Activated CD4-positive, alpha-beta T cell treated with anti-CD3 and anti-CD28 coated beads, Interleukin-2, Interleukin-6, amounts not matched to agents 100 ng/mL and 50 ng/mL, durations not matched to agents 16 hours and 8 hours (primary cell): ENCODE measurements at places on chromosomes 4 and X.

GRCh38 chr4:38323141-38323641, 340.8 kb upstream of the KLF3 start:
- peak; percentile 44 for DNase-seq

GRCh38 chr4:69518538-69519198, 23.0 kb upstream of the UGT2B4 start:
- no peak for DNase-seq

- DNase-seq = no peak
Measured at GRCh38 chr4:20289782-20290181, 38.1 kb downstream of the SLIT2 start.

DNA sequence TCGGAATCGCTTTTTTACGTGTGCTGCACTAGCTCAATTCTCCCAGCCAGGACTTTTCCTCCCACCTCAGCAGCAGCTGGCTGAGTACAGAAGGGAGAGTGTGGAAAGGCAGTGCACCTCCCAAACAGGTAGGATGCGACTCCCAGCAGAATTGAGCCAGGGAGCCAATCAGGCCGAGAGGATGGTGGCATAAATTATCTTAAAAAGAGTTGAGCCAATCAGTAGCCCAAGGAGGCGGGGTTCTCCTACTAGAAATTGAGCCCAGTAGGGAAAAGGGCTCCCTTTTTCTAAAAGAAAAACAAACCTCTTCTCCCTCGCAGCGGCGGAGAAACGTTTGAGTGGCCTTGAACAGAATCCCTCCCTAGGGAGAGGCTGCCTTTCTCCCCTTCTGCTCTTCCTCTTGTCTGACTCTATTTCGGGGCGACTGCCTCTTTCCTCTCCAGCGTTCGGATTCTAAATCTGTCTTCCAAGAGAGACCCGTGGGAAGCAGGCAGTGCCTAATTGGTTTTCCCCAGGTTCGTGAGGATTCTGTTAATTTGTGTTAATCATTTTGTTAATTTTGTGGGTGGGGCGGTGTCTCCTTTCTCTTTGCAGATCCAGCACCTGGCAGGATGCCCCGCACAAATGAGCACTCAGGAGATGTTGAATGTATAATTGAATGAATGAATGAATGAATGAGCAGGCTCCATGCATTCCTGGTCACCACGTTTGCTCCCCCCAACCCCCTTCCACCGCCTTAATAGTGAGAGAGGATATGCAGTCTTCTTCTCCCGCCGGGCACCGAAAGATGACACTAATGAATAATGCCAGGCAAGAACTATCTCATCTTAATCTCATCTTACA, at the start of gene GABRG1:
TSS of gene GABRG1 (minus strand) at position 142 of the 843 bp plus-strand sequence. CDS start at position 1, 141 bp downstream.
- DNase-seq = no peak

DNA sequence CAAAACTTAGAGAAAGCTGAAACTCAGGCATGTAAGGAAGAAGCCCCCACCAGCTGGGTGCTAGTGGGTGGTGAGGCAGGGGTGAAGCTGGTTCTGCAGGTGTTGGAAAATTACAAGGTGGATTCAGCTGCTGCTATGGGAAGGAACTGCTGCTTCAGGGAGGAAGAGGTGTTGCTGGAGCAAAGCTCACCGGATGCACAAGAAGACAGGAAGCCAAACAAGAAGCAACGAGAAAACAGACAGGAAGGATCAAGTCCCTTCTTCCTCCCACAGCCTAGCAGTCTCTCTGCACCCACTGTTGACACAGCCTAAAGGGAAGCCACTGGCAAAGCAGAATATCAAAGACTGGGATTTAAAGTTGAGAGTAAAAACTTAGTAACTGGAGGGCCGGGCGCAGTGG, 100.2 kb upstream of the JADE1 start:
- DNase-seq = peak; percentile 13

DNA sequence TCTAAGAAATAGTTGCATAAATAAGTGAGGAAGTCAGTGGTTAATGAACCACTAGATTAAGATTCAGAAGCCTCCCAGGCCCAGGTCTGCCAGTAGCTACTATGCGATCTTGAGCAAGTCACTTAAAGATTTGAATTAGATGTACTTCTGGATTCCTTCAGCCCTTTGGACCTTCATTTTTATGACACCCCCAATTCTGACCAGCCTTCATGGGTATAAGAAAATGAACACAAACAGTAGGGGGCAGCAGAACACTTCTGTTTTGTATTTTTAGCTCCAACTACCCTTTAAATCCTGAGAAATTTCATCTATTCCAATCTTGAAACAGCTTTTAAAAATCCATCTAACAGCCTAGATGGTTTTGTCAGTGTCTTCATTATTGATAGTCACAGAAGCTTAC, 19.0 kb downstream of the TMEM47 start:
- DNase-seq = peak; percentile 20

DNA sequence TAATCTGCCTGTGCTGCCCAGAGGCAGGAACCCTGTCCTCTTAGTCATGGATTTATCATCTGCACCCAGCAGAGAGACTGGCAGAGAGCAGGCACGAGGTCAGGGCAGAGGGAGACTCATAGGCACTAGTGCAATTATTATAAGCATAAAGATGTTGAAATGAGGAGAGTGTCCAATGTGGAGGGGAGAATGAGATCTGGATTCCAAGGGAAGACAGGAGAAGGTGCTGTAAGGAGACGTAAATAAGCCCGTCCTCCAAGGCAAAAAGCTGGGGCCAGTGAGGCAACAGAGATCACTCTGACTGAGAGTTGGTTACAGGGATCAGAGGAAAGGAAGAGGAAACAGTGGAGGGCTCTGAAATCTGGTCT, 406.2 kb downstream of the MAPK10 start:
- no peak for DNase-seq

- DNase-seq = no peak
Measured at GRCh38 chr4:17085416-17085815, 187.0 kb upstream of the LDB2 start.

DNA sequence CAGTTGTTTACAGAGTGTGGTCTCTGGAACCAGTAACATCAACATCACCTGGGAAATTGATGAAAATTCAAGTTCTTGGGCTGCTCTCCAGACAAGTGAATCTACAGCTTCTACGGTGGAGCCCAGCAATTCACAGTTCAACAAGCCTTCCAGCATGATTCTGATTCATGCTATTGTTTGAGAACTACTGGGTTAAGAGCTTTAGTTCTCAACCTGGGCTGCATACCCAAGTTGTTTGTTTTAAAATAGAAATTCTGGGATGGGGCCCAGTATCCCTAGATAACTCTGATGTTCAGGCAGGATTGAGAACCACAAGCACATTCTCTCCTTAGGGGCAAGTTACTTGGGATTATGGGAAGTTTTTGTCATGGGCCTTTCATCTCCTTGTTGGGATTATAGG, 37.9 kb upstream of the PGK1 start:
- DNase-seq = no peak

- DNase-seq = peak; percentile 37
Measured at GRCh38 chrX:37926700-37927099, 79.3 kb upstream of the DYNLT3 start.

DNA sequence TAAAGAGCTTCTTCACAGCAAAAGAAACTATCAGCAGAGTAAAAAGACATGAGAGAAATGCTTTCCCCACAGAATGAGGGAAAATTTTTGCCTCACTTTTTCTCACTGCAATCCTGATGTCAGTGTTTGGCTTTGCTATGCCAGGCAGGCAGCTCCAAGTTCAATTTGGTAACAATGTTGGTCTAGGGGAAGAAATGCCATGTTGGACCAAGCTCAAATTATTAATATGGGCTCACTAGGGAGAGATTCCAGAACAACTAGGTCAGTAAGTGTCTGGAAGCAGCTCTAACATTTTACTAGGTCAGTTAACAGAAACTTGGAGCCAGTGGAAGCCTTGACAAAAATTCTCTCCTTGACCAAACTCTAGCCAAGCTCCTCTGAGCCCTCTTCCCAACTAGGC, 95.4 kb downstream of the NAF1 start:
- DNase-seq = no peak

DNA sequence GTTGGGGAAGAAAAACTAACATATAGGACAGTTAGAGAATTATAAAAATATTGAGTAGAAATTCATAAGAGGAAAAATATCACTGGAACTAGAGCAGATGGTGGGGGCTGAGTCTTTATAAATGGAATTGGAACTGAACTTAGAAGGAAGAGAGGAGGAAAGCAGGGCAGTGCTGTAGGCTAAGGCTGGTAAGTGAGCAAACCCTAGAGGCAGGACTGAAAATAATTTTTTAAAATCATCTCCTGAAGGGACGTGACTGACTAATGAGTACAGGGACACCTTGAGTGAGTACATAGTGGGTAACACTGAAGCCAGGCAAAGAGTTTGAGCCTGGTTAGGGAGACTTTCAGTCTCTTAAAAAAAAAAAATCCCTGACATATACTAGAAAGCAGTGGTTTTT, 63.3 kb downstream of the GALNT7 start:
- DNase-seq = no peak

DNA sequence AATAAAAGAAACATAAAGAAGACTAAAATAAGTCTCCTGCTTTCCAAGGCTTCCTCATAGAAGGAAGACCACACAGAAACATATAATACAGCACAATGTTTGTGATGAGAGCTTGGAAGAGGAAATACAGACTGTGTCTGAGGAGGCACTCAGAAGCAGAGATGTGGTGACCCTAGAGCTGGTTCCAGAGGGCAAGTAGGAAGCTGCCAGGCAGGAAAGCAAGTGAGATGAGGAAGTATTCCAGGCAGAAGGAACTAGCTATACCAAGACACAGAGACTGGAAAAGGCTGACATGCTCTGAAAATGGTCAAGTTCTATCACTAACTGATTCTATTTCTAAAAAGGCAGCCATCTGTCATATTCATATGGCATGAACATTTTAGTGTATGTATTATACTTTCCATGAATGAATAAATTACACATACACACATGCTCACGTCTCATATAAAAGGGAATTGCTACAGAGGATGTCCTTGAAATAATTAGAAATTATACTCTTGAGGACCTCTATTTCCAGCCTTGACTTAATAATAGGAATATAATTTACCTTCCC, 16.6 kb upstream of the HSFX2 start:
- no peak for DNase-seq

DNA sequence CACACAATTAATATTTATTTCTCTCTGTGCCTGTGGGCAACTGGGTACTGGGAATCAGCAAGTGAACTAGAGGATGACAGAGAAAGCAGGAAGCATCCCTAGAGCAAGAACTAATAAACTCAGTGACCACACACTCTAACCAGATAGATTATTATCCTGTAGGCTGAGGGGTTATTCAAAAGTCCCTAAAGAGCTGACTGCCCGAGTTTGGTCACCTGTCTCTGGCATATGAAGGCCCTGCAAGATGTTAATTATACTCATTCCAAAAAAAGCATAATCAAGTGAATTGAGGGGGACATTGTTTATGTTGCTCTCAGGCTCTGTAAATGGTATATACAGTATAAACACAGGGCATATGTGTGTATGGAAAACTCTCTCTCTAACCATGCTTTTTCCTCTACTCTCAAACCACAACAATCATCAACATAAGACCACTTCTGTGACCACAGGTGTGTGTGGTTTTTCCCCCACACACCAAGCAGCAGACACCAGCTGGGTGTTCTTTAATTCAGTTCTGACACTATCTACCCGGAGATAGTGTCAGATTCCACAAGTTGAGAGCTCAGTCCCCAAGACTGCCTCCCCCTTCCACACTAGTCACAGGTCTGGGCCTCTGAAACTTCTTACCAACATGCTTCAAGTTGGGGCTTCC, 6.2 kb upstream of the HPSE start:
- DNase-seq = peak; percentile 65

DNA sequence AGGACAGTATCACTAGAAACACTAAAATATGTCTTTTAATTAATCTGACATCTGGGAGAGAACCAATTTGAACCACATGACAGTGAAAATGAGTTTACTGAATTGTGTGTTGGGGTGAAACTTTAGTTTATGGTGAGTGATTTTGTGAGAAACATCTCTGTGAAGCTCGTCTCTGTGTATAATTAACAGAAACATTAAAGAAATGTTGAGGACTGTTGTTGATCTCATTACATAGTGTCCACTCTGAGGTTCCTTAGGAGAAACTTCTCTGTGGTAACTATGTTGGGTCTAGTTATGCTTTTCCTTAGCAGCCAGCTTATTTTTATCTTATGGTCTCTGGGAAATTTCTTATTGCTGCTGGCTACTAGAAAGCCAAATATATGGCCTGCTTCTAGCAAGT, 15.8 kb downstream of the FGF2 start:
- DNase-seq = no peak

DNA sequence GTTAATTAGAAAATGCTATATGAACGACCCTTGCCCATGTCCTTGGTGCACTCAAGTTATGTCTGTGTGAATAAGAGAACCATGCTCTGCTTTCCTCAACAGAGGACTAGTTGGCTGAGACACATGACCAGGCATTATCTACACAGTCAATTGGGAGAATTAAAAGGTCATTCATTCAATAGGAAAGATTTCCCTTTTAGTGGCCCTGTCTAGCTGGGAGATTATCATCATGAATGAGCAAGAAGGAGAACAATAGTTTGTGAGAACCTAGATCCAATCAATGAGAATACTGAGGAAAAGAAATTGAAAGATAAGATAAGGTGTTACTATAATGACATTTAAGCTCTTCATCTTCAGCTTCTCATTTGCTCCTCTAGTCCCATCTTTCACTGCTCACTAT, 1033.4 kb upstream of the LCORL start:
- no peak for DNase-seq

GRCh38 chrX:114619874-114620273, 36.0 kb downstream of the HTR2C start:
- DNase-seq = peak; percentile 2

- DNase-seq = peak; percentile 68
Measured at GRCh38 chr4:48653217-48654014, 126.7 kb downstream of the FRYL start.

DNA sequence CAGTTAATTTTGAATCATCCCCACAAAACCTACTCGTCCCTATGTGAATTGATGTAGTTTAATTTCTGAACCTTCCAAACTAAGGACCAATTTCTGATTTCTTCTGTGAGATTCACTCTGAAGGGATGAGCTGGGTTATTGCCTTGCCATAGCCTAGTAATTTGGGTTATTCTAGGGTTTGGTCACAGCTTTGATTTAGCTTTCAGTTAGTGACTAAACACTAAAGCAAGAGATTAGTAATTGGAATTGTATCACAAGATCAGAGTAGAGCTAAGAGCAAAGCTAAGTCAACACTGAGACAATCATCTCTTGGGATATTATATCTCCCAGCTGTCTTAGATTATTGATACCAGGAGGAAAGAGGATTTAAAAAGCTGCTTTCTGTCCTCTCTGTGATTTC, 588.0 kb downstream of the CCSER1 start:
- DNase-seq = peak; percentile 42

GRCh38 chr4:8266088-8266487, 3.5 kb upstream of the HTRA3 start:
- DNase-seq = no peak

DNA sequence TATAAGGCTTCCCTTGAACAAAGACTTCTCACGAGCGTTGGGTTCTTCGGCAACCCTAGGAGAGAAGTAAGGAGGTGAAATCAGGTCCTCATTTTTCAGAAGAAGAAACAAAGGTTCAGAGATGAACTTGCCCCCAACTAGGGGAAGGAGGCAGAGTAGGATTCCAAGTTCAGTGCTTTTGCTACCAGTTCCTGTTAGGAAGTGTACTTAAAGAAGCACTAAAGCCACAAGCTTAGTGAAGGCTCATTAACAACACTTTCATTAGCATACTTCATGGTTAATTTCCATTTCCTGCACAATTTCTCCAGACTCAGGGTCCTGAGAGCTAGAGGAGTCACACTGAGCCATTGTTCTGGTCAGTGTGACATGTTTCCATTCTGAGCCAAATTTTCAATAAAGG, 52.1 kb downstream of the VSIG4 start:
- no peak for DNase-seq

GRCh38 chr4:23814996-23815660, 74.7 kb downstream of the PPARGC1A start:
- DNase-seq = no peak

- no peak for DNase-seq
Measured at GRCh38 chr4:130368668-130369067, 1272.7 kb downstream of the C4orf33 start.

- DNase-seq = no peak
Measured at GRCh38 chr4:134777606-134778005, 576.0 kb upstream of the PABPC4L start.
